ENCODE measurements at places on chromosomes 13 and 19. TPM values are rescaled to one million over a fixed set of nuclear protein-coding genes. Genes with fewer than 3 reads are reported as not detected.

- no peak for DNase-seq
Observed at GRCh38 chr13:114194853-114195252, 15.8 kb downstream of the CFAP97D2 start.

DNA sequence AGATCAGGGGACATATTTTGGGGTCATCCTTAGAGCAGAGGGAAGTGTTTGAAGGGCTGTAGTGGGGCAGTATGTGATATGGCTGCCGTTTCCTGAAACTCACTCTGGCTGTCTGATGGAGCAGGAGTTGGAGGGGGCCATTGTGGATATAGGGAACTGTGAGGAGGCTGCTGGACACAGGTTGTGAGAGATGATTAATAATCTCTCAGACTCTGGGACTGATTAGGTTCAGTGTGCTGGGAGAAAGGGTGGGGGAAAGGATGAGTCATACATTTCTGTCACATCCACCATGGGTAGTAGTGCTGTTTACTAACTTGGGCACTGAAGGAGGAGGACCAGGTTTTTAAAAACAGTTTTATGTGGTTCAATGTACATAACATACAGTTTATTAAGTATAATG, 4.8 kb downstream of the B3GLCT start:
- DNase-seq: peak; percentile 71

DNA sequence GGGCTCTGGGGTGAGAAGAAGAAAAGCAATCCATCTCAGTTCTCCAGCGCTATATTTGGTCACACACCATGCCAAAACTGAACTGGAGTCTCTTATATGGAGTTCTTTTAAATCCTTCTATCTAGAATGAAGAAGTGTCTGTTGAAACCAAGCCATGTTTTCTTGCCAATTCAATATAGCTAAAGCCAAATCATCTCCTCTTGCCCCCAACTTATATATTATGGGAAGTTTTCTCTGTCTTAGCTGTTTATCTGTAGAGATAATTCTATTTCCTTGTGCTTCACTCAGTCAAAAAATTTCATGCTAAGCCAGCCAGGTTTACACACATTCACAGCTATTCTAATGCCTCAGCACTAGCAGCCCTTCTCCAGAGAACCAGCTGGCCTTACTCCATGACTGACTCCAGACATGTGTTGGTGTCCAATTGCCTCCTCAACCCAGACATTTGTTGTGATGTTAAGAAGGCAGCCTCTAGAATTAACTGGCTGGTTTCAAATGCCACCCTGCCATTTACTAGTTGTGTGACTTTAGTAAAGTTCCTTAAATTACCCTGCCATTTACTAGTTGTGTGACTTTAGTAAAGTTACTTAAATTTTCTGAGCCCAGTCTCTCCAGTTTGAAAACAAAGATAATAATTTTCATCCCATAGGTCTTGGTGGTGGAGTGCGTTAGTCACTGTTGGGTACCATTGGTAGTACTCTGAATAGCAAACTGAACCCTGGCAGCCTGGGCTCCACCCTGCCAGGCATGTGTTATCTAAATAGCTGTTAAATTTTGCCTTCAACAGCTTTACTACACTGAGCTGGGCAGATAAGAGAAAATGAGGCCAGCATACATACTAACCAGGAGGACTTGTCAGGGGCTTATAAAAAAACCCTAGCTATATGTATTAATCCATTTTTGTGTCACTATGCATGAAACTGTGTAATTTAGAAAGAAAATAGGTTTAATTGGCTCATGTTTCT, 525.1 kb downstream of the LMO7 start:
- DNase-seq: no peak

DNA sequence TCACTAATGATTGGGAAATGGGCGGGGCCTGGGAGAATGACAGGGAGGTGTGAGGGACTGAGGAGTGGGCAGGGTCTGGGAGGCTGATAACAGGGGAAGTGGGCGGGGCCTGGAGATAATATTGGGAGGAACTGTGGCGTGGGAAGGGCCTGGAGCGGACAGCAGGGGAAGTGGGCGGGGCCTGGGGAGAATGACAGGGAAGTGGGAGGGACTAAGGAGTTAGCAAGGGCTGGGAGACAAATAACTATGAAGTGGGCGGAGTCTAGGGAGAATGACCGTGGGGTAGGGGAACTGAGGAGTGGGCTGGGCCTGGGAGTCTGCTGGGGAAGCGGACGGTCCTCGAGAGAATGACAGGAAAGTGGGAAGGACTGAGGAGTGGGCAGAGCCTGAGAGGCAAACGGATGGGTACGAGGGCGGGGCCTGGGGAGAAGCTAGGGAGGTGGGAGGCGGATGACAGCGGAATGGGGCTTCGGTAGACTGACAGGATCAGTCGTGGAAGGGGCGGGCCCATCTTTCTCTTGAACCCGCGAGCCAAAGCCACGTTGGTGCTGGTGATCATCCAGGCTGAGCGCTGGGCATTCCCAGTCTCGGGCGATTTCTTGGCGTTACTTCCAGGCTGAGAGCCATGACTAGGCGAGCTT, 14.0 kb upstream of the TUBB4A start:
- peak; percentile 91 for DNase-seq

- DNase-seq: peak; percentile 35
Observed at GRCh38 chr13:52615812-52616211, 26.4 kb upstream of the HNRNPA1L2 start.

- peak; percentile 28 for DNase-seq
Observed at GRCh38 chr19:19185853-19186740, 5.9 kb downstream of the BORCS8 start.

DNA sequence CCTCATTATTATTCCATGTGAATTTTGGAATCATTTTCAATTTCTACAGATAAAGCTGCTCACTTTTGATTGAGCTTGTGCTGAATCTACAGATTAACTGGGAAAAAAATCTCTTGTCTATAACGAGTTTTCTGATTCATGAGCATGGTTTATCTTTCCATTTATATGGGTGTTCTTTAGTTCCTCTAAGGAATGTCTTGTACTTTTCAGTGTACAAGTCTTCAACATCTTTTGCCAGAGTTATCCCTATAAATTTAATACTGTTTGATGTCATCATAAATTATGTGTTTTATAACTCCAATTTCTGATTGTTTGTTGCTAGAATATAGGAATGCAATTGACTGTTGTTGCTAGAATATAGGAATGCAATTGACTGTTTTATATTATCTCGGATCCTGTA, 533.8 kb downstream of the OLFM4 start:
- no peak for DNase-seq

DNA sequence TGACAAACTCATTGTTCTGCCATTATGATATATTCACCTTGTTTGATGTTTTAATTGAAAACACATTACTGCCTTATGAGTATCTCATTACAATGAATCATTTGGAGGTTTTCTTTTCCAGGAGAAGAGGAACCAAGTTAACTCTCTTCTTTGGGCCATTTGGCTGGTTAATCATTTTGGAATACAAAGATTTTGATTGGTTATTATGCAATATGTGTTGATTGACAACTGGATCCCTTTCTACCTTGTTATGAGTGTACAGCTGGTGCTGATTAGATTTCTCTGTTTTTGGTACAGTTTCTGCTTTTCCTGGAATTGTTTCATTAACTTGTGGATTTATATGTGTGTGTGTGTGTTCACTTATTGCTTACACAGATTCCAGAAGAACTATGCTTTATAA, 49.2 kb upstream of the RGCC start:
- no peak for DNase-seq

- DNase-seq: peak; percentile 88
Observed at GRCh38 chr19:31675193-31675913, 326.1 kb upstream of the TSHZ3 start.

Gene GADD45B
- 28.4 TPM for total RNA-seq

Gene CRYL1
- total RNA-seq: 11.5 TPM

Gene KLC3
- 0.36 TPM for total RNA-seq

Gene GPR4
- 0.10 TPM for total RNA-seq

Gene CBY2
- total RNA-seq: not detected

Gene PINLYP
- total RNA-seq: 3.8 TPM

Gene KLK6
- total RNA-seq: not detected

Gene ZNF304
- total RNA-seq: 11.7 TPM
